ENCODE measurements at places on chromosomes 2 and 18.

DNA sequence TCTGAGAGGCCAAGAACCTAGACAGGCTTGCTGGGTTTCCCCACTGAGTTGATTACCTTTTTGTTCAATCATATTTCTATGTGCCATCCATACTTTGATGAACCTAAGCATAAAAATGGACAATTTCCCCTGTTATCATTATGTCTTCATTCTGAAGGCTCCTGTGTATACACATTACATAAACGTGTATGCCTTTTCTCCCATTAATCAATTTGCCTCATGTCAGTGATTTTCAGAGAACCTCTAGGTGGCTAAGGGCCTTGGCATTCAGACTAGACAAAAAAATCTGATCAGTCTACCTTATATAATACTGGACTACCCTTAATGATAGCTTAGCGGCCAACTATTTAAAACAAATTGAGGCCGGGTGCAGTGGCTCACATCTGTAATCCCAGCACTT lies 4.1 kb upstream of the PEX13 start:
- no peak for DNase-seq

DNA sequence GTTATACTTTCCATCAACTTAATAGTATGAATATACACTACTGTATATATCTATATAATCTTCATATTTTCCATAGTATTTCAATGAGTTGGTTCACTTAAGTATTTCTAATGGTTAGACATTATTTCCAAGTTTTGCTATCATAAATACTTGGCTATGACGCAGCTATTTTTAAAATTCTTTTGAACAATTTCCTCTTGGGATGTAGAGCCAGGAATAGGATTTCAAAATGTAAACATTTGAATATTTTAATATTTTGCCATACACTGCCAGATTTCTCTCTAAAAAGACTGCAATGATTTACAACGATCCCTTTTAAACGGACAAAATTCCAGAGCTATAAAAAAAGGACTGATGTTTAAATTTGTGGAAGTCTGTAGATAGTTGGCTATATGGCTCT lies 95.6 kb downstream of the NUP35 start:
- no peak for DNase-seq

- no peak for DNase-seq
Observed at GRCh38 chr2:151770995-151771394, 36.7 kb upstream of the NEB start.

DNA sequence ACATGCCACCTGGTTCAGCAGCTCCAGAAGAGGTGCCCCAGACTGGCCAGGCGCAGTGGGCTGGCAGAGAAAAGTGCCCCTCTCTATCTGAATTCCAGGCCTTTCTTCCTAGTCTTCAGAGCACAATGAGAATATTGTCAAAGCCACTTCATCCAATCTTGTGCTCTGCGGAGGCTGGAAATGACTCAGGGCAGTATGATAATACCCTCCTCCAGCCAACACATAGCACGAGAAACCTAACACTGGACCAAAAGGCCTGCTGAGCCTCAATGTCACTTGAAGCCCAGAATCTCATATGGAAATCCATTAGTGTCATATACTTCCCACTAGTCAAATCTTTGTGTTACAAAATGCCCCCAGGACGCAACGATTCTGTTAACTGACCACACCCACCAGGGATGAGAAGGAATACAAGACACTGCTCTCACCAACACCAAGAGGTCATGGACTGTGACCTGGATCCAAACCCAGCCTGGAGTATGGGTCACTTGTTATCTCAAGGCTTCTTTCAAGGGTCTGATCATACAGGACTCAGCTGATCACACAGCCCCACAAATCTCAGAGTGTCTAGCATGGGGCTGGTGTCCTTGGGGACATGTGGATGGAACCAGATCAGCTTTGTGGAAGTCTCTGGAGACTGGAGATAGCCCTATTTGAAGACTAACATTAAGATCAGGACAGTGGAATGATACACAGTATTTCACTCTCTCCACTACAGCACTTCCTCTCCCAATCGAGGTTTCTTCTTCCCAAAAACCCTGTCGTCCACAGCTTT lies 10.1 kb downstream of the KIF3C start:
- DNase-seq: no peak

DNA sequence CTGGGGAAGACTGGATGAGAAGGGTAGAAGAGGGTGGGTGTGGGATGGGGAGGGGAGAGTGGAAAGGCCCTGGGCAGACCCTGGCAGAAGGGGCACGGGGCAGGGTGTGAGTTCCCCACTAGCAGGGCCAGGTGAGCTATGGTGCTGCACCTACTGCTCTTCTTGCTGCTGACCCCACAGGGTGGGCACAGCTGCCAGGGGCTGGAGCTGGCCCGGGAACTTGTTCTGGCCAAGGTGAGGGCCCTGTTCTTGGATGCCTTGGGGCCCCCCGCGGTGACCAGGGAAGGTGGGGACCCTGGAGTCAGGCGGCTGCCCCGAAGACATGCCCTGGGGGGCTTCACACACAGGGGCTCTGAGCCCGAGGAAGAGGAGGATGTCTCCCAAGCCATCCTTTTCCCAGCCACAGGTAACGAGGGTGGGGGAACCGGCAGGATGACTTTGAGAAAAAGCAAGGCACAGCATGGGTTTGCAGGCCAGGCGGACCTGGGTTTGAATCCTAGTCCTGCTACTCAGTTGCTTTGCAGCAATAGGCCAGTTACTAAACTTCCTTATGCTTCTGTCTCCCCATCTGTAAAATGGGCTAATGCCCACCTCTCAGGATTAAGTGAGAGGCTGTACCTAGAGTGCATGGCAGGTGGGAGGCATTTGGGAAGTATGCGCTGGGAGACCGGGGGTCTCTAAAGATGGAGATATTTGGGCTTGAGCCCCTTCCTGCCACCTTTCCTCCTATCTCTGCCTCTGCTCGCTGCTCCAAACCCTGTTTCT lies at the start of gene INHA:
Gene INHA (plus strand): TSS at position 74 of the 765 bp plus-strand sequence. CDS start 65 bp downstream, at position 139.
- no peak for DNase-seq

DNA sequence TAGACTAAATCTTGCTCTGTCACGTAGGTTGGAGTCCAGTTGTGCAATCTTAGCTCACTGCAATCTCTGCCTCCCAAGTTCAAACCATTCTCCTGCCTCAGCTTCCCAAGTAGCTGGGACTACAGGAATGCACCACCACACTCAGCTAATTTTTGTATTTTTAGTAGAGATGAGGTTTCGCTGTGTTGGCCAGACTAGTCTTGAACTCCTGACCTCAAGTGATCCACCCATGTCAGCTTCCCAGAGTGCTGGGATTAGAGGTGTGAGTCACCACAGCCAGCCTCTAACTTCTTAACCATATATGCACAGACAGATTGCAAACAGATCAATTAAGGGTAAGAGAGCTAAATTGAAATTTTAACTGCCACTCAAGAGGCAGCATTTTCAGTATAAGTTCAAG lies 22.1 kb upstream of the CNGA3 start:
- no peak for DNase-seq

- DNase-seq: no peak
Observed at GRCh38 chr2:203689426-203690116, 16.9 kb upstream of the CD28 start.

GRCh38 chr2:162646794-162647193 lies 191.8 kb downstream of the KCNH7 start:
- no peak for DNase-seq

DNA sequence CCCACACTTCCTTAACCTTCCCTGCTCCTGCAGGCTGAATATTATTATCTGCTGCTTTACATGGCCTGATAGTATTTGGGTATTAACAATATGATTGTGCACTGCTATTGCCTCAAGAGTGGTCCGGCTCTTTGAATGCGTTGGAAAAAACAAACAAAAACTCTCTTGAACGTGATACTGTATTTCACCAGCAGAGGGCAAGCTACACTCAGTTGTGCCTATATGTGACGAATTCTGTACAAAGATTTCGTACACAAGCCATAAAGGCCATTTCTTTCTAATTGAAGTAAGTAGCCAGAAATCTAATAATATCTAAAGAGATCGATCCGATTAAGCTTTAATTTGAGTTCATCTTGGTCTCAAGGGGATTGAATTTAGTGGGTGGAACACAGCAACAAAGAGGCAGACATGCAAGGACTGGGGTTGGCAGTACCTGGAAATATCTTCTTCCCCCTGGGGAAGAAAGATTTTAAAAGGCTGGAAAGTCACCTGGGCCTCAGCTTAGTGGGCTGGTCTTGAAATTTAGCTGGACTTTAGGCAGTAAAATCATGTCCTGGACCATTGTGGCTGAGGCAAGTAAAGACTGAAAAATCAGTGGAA lies 49.3 kb upstream of the RAB6D start:
- DNase-seq: peak; percentile 17

GRCh38 chr18:1104181-1104881 lies 199.7 kb downstream of the ADCYAP1 start:
- no peak for DNase-seq

DNA sequence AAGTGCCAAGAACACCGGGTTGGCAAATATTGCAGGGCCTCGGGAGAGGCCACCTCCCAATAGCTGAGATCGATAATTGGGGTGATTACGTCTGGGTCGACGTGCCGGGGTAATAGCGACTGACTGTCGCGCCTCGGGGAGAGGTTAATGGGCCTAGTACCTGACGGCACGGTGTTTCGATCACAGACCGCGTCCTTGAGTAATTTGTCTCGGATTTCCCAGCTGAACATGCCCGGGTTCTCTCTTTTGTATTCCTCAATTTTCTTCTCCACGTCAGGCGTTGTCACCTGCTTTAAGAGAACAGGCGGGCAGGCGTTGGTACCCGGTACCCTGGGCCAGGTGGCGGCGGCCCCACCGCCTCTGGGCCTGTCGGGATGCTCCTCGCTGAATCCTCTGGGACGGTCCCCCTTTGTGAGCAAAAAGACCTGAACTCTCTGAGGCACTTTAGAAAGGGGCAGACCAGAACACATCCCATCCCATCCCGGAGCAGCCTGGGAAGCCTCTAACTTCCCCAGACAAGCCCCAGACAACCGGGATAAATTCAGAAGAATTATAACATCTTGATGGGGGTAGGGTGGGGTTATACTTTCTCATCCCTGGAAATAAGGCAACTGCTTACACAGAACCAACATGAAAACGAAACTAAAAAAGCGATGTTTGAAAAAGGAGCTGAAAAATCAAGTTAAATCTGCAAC lies 3.3 kb downstream of the PAX3 start:
- no peak for DNase-seq

- DNase-seq: no peak
Observed at GRCh38 chr2:86081724-86082123, 24.0 kb downstream of the POLR1A start.

DNA sequence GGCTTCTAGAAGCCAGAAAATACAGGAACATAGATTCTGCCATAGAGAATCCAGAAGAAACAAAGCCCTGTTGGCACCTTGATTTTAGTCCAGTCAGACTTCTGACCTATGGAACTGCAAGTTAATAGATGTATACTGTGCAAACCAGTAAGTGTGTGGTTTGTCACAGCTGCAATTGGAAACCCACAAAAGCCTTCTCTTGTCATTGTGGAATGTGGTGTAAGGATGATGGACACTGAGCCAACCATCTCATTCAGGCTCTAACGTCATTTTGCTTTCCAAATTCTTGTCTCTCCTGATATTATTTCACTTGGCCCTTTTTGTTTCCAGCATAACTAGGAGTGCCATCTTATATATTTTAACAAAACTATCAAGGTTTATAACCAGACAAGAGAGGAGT lies 369.5 kb upstream of the SMIM21 start:
- DNase-seq: no peak

GRCh38 chr2:42224422-42225067 lies 55.4 kb downstream of the EML4 start:
- no peak for DNase-seq

DNA sequence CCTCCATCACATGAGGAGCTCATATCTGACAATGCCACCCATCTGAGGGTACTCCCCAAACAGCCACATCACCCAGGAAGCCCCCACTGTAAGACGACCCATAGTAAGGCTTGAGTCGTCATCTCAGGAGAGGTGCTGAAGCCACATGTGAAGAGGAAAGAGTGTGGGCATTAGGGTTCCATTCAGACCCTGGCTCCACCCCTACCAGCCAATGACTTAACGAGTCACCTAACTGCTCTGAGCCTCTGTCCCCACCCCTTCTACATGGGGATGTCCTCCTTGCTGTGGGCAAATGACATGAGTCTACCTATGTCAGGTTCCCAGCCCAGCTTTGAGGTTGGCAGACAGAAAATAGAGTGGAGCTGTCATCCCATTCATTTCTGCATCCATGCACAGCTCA lies 46.3 kb downstream of the C1QL2 start:
- no peak for DNase-seq

- no peak for DNase-seq
Observed at GRCh38 chr2:43701111-43701510, 24.9 kb upstream of the C1GALT1C1L start.

DNA sequence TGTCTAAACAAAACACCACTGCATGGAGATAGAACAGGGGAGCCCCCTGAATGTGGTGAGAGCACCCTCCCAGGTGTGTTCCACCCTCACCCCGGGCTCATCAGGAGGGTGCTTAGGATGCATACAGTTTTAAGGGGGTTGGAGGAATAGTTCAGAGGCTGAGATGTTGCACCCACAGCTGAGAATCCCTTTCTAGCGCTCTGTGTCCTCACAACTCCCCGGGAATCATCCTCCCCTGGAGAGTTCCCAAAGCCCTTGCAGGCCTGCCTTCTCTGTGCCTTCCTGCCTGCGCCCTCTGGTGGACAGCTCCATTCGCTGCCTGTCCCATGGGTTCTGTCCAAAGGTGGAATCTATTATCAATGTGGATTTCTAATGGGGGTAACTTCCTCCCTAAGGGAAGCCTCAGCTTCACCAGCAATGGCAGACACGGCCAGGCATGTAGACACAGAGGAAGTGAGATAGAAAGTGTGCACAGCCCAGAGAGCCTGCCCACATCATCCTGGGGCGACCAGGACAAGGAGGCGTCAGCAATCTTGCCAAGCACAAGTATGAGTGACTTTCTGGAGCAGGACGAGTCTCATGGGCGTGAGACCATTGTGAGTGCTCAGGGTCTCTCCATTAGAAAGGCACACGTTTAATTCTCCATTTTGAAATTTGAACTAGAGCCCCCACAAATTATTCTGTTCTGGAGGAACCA lies 1.2 kb upstream of the UGT1A5 start:
- DNase-seq: peak; percentile 20

DNA sequence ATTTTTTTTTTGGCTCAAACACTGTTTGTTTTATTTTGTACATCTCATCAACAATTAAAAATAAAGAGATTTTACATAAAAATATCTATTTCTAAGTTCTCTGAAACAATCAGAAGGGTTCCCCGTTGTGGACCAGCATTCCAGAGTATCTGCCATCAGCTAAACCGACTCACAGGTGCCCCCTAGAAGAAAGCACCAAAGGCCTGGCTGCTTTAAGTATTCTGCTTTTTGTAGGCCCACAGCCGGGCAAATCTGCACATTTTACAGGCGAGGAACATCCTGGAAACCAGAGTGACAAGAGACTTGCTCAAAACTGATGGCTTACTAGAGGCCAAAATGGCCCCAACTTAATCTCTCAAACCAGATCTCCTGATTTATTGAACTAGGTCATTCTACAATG lies 82.2 kb upstream of the SETBP1 start:
- DNase-seq: no peak

DNA sequence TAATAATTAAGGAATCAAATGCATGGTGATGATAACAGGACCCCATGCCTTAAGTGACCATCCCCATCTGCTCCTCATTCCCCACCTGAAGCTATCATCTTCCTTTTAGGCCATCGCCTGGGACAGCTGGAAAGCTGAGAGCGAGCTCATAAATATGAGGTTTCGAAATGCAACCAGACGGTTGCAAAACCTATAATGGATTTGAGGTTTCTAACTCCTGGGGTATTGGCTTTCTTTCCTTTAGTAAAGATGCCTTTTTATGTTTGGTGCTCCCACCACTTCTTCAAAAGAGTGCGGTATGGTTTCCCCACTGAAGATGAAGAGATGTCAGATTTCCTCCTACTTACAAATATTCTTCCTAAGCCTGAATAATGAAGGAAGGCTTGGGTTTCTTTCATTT lies 1589.5 kb upstream of the PIK3C3 start:
- no peak for DNase-seq

Measured in smooth muscle cell of the brain vasculature (primary cell).